AG09309 (cell line): ENCODE measurements at places on chromosomes 13 and 19.

DNA sequence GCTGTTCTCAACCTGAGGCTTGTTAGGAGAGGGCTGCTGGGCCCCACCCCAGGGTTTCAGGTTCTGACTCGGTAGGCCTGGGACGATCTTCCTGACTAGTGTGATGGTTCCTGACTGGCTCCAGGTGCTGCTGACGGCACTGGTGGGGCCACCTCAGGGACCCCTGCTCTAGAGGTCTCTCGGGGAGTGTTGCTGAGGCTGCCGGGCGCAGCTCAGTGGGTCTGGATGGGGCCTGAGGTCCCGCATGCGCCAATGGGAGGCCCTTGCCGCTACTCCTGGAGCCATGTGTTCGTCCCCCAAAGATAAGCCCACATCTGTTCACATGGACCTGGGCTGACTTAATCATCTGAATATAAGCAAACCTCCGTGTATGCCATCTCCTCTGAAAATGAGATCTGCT, 133.0 kb downstream of the ATP11A start:
- no peak for DNase-seq

- DNase-seq = no peak
Observed at GRCh38 chr13:65855242-65855805, 1374.8 kb downstream of the PCDH9 start.

DNA sequence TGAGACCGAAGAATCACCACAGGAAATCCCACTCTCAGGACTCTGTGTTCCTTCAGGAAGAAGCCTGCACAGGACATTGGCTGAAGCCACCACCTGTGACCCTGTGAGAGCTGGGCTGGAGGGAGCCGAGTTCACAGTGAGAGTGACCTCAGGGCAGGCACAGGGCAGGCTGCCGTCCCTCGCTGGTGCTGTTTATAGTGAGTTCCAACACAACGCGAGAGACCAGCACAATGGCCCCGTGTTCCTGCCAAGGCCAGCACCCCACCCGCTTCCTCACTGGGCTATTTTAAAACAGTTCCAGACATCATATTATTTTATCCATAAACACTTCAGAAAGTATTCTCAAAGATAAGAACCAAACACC, 18.4 kb upstream of the GAS6 start:
- no peak for DNase-seq

- DNase-seq = no peak
Observed at GRCh38 chr13:112868308-112868707, 100.7 kb upstream of the MCF2L start.

GRCh38 chr13:23609874-23610576, 39.8 kb downstream of the TNFRSF19 start:
- DNase-seq = no peak

GRCh38 chr13:110338441-110339101, 31.5 kb downstream of the COL4A2 start:
- no peak for DNase-seq

DNA sequence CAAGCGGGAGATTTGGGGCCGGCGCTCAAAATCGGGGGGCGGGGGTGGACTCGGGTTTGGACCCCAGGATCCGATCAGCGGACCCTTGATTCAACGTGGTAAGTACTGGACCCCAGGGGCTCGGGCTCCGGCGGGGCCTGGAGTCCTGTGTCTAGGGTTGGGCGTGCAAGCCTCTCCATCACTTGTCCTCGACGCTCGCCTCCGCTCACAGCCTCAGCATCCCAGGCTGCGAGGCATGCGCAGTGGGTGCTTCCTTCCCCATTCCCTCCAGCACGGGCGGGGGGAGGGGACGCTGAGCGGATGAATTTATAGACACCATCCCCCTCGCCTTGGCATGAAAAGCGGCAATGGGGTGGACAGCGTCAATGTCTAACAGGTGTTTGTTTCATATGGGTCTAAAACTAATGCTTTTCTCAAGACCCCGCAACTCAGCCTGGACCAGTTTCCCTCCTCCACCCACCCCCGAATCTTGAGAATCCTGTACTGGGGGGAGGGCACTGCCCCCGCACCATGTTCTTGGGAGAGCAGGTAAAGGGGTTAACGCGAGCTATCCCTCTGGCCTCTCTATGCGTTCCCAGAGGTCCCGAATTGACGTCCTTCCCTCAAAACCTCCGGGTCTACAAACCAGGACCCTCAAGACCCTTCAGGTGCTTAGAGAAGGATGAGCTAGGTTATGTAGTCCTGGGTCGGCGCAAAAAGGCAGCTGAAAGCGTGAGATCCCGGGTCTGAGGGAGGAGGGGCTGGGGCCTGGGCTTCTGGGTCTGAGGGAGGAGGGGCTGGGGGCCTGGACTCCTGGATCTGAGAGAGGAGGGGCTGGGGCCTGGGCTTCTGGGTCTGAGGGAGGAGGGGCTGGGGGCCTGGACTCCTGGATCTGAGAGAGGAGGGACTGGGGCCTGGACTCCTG, 579 bp downstream of the CPT1C start:
- DNase-seq = no peak

GRCh38 chr19:23365222-23365621, 30.0 kb downstream of the ZNF91 start:
- no peak for DNase-seq

GRCh38 chr13:51557875-51558612, 26.2 kb upstream of the WDFY2 start:
- peak; percentile 55 for DNase-seq

DNA sequence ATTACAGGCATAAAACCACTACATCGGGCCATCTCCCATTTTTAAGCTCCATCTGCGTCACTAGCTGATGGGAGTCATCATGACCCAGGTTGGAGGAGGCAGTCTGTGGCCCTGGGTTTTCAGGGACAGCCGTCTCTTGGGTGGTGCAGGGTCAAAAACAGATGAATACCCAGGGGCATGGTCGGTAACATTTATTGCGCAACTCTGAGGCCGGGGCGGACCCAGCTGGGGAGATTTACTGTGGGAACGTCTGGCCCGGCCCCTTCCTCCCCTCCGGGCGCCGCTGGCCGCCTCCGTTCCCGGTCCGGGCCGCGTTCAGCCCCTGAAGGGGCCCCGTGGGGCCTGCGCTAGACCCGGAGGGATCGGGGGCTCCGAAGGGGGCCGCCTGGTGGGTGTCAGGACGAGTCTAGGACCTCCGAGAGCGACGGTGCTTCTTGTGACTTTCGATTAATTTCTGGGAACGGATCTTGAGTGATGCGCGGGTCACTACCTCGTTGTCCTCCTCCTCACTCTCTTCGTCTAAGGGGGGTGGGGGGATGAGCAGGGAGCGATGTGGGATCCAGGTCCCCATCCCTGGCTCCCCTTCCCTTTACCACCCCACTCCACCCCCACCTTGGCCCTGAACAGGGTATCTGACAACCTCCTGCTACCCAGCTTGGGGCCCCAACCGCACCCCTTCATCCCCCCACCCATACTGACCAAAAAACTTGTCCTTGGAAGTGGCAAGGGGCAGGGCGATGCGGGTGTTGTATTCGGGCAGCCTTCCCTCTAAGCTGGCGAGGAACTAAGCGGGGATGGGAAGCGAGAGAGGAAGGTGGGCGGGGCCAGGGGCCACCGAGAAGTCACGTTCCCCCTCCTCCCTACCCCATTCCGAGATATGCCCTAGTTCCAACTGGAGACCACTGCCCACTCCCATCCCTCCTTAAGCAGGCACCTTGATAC, 1.6 kb upstream of the RGL3 start:
- DNase-seq = no peak

DNA sequence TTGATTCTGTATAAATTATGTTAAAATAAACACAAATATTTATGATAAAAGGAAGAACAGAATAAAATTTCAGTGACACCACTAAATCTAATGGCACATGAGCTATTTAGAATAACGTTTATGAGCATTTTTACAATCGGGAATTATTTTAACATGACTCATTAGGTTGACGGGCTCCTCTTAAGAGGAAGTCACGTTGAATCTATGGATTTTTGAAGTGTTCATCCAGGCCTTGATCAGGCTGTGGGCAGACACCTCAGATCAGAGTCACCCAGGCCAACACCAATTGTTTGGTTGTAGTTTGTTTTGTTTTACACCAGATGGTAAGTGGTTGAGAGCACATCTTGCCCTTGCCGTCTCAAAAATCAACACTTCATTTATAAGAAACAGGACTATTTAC, 257.8 kb downstream of the FOXO1 start:
- peak; percentile 28 for DNase-seq

- no peak for DNase-seq
Observed at GRCh38 chr13:101942038-101942437, 459.8 kb downstream of the FGF14 start.

- no peak for DNase-seq
Observed at GRCh38 chr13:80858131-80858530, 517.2 kb upstream of the SPRY2 start.

DNA sequence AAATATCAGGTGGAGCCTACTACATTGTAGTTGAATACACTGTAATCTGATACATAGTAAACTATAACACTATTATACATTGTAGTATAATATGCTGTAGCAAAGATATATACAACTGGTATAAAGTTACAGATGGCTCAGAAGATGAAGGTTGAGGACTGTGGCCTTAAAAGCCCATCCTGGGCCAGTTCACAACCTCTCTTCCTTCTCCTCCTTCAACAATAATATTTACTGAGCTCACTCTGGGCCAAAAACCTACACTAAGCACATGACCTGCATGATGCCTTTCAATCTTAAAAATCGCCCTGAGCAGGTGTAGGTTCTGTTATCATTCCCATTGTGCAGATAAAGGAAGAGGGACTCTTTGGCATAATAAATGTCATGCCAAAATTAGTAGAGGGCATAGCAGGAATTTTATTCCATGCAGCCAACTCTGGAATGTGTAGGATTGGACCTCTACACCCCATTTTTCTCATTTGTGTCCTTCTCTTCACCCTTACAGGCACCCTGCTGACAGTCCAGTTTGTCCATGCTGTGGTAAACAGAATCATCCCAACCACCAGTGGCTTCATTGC, 14.6 kb upstream of the SIN3B start:
- DNase-seq = no peak

GRCh38 chr19:52336791-52337381, 843 bp downstream of the ZNF610 start:
- no peak for DNase-seq

DNA sequence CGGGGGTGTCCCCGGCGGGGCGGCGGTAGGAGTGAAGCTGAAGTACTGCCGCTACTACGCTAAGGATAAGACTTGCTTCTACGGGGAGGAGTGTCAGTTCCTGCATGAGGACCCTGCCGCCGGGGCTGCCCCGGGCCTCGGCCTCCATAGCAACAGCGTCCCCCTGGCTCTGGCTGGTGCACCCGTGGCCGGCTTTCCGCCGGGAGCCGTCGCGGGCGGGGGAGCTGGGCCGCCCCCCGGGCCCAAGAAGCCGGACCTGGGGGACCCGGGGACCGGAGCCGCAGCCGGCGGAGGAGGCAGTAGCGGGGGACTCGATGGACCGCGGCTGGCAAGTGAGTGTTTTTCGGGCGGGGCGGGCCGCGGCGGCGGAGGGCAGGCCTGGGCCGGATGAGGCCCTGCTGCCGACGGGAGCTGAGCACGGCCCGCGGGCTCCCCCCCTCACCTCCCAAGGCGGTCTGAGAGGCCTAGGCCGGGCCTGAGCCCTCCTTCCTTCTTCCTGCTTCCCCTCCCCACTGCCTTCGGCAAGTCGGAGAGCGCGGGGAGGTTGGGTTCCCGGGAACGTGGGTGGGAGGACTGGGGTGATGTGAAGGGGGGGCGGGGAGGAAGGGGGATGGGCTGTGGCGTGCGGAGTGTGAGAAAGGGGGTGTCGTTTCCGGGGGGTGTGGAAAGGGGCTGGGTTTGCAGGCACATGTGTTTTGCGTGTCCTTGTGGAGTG, 568 bp downstream of the PAN3 start:
- DNase-seq = peak; percentile 79

GRCh38 chr13:75986818-75987217, 350.7 kb downstream of the LMO7 start:
- no peak for DNase-seq

DNA sequence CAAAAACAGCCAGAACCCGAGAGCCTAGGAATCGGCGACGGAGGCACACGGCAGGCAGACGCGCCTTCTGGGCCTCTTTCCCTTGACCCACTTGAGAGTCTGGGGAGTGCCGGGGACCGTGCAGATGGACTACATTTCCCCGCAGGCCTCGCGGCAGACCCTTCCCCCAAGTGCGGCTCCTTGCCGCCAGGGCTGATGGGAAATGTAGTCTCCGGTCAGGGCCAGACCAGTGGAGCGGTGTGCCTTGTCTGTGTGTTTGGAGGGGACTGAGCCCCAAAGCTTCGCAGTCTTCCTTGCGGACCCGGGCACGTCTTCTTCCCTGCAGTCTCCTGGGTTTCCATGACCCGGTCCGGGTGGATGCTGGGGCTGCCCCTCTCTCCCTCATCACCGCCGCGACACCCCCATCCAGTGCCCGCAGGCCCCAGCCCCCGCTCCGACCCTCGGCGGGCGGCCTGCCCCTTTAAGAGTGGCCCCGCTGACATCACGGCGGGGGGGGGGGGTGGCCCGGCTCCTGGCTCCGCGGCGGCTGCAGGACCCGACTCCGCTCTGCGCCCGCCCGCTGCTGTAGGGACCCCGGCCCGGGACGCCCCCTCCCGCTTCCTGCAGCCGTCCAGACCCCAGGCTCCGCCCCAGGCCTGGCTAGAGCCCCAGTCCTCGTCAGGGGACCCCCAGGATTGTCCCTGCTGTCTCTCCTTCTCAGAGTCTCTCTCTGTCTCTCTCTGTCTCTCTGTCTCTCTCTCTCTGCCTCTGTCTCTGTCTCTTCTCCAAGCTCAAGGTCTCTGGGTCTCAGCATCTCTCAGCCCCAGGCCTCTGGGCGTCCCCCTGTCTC, 758 bp upstream of the CACNG7 start:
- DNase-seq = no peak

DNA sequence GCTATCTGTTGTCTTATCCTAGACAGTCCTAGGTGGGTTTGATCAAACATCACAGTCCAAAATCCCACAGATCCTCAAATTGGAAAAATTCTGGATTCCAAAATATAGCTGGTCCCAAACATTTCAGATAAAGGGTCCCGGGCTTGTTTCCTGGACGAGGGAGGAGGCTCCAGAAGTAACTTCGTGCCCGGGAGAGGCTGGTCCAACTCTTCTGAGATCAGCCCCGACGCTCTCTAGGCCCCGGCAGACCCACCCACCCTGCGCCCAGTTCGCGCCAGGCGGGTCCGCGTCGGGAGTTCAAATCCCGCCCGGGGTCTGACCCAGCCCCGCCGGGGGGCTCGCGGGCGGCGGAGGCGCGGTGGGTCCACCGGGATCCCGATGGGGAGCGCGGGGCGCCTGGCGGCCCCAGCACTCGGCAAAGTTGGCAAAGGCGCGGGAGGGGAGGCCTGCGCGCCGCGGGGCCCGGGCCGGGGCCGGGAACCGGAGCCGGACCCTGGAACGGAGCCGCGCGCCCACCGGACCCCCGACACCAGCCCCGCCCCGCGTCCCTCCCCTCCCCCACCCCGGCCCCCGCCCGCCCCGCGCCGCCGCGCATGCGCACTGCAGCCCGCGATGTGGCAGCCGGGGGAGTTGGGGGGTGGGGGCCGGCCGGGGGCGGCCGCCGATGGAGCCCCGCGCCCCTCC, 513 bp downstream of the MIER2 start:
- no peak for DNase-seq

- DNase-seq = peak; percentile 28
Observed at GRCh38 chr13:32734511-32734910, 148.3 kb downstream of the PDS5B start.

- DNase-seq = no peak
Observed at GRCh38 chr13:72403396-72404010, 323.9 kb downstream of the MZT1 start.

GRCh38 chr13:88675347-88675996, 1004.3 kb downstream of the SLITRK5 start:
- no peak for DNase-seq
